ENCODE measurements at places on chromosomes 2 and 18. TPM values are rescaled to one million over a fixed set of nuclear protein-coding genes. Genes with fewer than 3 reads are reported as not detected.

The PLEK gene
- 9.5 TPM for total RNA-seq

The GNLY gene
- 599 TPM for total RNA-seq

The USP14 gene
- 63.4 TPM for total RNA-seq

The ELAC1 gene
- 7.3 TPM for total RNA-seq

The PROM2 gene
- total RNA-seq: 0.18 TPM

The PTPN4 gene
- 78.7 TPM for total RNA-seq

The SCYGR5 gene
- not detected for total RNA-seq

The GPAT2 gene
- total RNA-seq: 7.1 TPM

The IGFBP5 gene
- not detected for total RNA-seq

The TWIST2 gene
- not detected for total RNA-seq

The ALPI gene
- not detected for total RNA-seq

The RSAD2 gene
- 120 TPM for total RNA-seq

The ARHGAP15 gene
- total RNA-seq: 167 TPM

The HOXD4 gene
- not detected for total RNA-seq

The KYNU gene
- not detected for total RNA-seq

The MAPK4 gene
- not detected for total RNA-seq

The REG3G gene
- total RNA-seq: not detected

The SKA1 gene
- 44.6 TPM for total RNA-seq

The IL1RL1 gene
- total RNA-seq: 0.58 TPM

The TXNDC9 gene
- total RNA-seq: 29.9 TPM

The LYPD6 gene
- total RNA-seq: not detected

The CHRNG gene
- not detected for total RNA-seq

The C2orf72 gene
- 0.35 TPM for total RNA-seq

The ZNF396 gene
- total RNA-seq: 1.7 TPM

The CIB4 gene
- not detected for total RNA-seq

The CPO gene
- total RNA-seq: not detected

The ASXL2 gene
- total RNA-seq: 45.0 TPM

The FLACC1 gene
- 3.1 TPM for total RNA-seq

The REG3A gene
- not detected for total RNA-seq
